CD4-positive, alpha-beta T cell (primary cell): ENCODE measurements at places on chromosomes 1 and 21. TPM values are rescaled to one million over a fixed set of nuclear protein-coding genes. Genes with fewer than 3 reads are reported as not detected.

COL6A1 gene
- total RNA-seq: 8.0 TPM

GRCh38 chr1:182861994-182862393, 22.8 kb downstream of the DHX9 start:
- H3K4me1 ChIP-seq: no peaks in the 10 kb centered on the region
- no peak overlapping the region for H3K4me3 ChIP-seq
- H3K27ac ChIP-seq: no peak overlapping the region
- no peaks in the 10 kb centered on the region for H3K27me3 ChIP-seq
- H3K36me3 ChIP-seq: peaks cover 100% of the 10 kb centered on the region

DMRTA2 gene
- total RNA-seq: not detected

- no peaks in the 10 kb centered on the region for H3K36me3 ChIP-seq
- DNase-seq: no peak
- H3K27ac ChIP-seq: no peak overlapping the region
- no peaks in the 10 kb centered on the region for H3K4me1 ChIP-seq
- no peak overlapping the region for H3K4me3 ChIP-seq
Measured at GRCh38 chr21:25501462-25501861, 105.8 kb downstream of the MRPL39 start.

OR2T12 gene
- not detected for total RNA-seq

MARCKSL1 gene
- 23.4 TPM for total RNA-seq

DNA sequence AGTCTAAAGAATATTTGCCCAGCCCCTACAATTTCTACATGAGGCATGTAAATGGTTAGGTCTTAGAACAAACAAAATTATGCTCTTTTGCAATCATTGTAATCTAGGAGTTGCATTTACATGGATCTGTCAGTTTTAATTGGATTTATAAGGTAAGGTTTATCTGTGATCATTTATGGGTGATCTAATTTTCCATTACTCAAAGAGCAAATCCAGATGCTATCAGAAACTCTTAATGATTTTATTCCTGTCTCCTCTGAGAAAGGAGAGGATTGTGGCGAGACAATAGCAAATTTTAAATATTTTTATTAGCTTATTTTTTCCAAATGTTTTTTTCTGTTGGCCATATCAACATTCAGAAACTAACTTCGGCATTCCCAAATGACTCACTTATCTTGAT, 14.2 kb upstream of the NEGR1 start:
- H3K36me3 ChIP-seq: no peaks in the 10 kb centered on the region
- H3K27ac ChIP-seq: no peak overlapping the region
- H3K4me3 ChIP-seq: no peak overlapping the region
- DNase-seq: no peak

RPE65 gene
- total RNA-seq: not detected
